NCI-H1092 (cell line): ENCODE measurements at places on chromosomes 3 and 15.
A peak's percentile ranks its signal among the peaks of the same experiment; 100 is the strongest.

GRCh38 chr15:39455471-39455991, 125.3 kb upstream of the THBS1 start:
- no peak for DNase-seq

GRCh38 chr3:52220380-52221026, 4.9 kb downstream of the TLR9 start:
- peak; percentile 37 for DNase-seq

DNA sequence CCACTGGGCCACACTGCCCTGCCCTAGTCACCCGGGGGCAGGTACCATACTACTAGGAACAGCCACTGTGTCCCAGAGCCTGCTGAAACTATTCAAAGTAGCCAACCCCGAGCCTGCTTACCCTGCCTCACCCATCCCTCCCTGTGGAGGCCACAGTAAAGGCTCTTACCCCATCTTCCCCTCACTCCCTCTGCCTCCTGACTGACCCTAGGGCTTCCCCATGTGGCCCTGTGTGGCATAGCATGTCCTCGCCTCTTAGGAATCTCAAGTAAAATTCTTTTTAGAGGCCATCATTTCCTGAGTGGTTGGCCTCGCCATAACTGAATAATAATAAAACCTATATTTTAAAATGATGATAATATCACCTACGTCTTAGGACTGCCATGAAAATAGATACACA, 112.2 kb upstream of the SLC6A11 start:
- DNase-seq, result no peak

DNA sequence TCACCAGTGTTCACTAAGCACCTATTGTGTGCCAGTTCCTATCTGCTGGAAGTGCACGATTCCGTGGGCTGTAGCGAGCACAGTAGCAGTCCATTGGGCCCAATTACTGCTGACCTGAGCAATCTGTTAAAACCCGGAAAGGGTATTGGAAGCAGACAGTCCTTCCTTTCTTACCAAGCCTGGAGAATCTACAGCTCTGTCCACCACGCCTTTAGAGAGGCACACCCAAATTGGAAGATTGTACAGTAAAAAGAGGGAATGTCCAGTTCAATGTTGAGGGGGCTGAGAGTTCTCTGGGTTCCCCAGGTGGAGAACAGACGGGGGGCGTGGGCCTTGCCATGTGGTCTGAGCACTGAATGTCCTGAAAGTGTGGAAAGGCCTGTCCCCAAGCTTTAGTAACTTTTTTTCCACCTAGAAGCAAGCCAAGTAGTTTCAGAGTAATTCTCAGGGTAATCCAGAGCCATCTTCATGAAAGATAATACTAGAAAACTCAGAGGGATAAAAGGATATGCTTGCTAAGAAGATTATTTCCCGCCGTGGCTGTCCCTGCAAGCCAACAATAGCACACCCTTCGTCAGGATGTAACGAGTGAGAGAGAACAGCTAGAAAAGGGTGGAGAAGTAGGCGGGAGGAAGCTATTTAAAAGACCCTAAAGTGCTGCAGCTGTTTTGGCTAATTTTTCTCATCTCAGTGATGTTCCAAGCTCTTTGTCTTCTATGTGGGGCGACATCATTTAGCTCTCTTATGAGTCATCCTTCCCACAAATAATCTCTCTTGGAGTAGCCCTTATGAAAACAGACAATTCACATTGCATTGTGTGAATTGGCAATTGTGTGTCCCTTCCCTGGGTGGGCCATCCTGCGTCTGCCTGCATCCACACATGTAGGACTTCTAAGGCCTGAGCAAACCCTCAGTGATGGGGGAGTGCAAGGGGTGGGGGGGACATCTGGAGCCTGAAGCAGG, 181.0 kb downstream of the ATG7 start:
- no peak for DNase-seq

GRCh38 chr3:32177702-32178198, 60.7 kb upstream of the CMTM8 start:
- DNase-seq, result peak; percentile 37

- DNase-seq, result no peak
Observed at GRCh38 chr15:66172324-66172980, 81.1 kb downstream of the MEGF11 start.

DNA sequence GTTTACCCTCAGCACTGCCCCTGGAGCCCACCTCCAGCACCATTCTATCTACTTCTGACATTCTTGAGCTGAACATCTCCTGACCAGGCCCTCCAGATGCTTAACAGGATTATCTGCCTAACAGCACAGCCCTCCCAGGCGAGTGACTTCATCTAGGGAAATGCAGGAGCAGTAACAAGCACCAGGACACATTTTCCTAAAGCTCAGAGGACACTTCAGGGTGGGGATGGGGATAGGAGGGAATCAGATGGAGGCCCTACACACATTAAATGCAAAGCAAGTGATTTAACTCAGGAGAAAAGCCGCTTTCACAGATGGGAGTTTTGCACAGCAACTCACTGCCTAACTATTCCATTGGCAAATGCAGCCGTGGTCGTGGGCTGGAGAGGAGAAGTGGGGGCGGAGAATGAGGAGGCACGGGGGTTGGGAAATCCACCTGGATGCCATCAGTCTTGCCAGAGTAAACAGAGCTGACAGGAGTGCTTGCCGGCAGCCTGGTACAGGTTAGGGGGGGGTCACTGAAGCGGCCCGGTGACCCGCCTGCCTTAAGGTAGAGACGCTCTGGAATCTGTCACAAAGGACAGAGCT, 21.3 kb upstream of the BNC1 start:
- no peak for DNase-seq

DNA sequence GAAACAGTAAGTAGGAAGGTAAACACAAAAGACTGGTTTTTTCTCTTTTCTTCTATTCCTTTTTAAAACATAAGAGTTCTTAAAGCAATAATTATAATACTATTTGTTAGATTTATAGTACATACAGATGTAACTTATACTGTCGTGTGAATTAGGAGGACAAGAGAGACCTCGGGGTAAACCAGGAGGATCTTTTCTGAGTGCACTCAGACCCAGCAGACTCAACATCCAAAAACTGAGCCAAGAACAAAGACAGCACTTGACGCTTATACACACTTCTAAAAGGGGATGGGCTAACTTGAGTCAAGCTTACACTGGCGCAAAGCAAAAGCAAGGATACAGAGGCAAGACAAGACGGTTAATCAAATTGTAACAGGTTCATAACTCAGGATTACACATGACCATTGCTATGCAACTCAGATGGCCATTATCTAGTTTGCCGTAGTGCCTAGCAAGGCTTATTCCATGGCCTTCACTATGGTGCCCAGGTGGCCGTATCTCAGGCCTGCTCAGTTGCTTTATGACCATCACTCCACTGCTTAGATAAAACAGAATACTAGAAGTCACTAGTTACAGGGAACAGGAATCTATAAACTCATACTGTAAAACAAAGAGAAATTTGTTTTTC, 18.6 kb downstream of the MTHFS start:
- no peak for DNase-seq

DNA sequence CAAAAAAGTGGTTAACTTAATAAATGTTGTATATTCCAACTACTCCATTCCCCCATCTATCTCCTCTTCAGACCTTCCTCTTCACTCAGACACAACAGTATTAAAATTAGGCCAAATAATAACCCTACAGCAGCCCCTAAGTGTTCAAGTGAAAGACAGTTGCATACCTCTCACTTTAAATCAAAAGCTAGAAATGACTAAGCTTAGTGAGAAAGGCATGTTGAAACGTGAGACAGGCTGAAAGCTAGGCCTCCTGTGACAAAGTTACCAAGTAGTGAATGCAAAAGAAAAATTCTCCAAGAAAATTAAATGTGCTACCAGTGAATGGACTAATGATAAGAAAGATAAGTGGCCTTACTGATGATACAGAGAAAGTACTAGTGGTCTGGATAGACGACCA, 71.7 kb downstream of the ANKRD28 start:
- no peak for DNase-seq

GRCh38 chr3:3800685-3801493, 1.7 kb downstream of the LRRN1 start:
- no peak for DNase-seq

DNA sequence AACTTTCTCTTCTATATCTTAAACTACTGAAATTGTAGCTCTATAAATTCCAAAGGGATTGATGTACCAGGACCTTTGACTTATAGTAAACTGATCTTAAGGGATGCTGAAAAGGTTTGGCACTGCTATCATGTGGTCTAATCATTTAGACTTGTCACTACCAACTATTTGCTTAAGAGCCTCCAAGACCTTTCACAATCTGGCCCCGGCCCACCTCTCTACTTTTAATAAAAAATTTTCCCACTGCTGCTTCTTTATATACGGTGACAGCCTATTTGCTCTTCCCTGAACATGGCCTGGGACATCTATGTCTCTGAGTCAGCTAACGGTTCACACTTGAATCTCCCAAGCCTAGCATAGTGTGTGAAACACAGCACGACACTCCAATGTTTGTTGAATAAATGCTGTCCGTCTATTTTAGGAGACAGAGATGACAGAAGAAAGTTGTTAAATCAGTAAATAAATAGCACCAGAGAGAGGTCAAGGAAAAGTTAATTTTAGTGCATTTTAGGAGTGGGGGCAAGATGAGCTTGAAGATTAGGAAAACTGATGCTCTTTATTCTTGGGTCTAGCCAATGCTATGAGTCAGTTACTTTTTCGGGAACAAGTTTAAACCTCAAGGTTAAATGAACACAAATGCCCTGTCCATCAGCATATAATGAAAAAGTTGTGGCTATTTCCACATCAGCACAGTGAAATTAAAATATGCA, 212.9 kb downstream of the TIGIT start:
- no peak for DNase-seq

DNA sequence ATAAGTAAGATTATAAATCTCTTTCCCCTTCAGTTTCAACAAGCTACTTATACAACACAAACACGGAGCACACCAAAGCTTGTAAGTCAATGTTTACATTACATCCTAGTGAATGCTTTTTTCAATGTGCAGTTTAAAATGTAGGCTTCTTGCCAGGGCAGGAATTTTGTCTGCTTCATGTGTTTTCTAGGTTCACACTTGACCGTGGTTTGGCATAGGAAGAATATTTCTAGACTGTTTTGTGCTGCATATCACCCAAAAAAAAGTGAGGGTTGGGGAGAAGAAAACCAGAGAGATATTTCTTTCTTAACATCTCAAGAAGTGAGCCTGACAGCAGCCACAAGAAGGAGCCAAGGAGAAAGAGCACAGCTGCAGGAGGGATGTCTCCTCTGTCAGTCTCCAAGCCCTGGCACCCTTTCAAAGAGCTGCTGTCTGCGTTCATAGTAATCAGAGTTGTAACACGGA, 255.8 kb downstream of the MEIS2 start:
- DNase-seq, result no peak

DNA sequence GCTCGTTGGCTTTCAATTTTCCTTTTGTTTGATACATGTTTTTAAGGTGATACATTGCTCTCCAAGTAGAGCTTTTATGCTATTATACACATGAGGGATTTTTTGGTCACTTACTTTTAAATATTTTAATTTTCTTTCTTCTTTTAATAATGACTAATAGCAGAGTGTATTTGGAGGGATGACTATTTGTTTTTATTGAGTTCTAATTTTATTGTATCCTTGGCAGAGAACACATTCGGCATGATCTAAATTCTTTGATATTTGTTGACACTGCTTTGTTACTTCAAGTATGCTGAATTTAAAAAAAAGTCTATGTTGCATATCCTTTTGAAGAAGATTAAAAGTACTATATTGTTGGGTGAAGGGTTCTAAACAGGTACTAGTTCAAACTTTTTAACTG, 149.9 kb upstream of the PDZRN3 start:
- no peak for DNase-seq
